Activated T-helper 1 cell treated with anti-CD3 and anti-CD28 coated beads, Interleukin-12 subunit alpha, Interleukin-12 subunit beta, Interleukin-2, Interleukin-4 antibody, amounts not matched to agents 30 ng/mL and 10 ng/mL and 1 ng/mL, durations not matched to agents 14 hours and 24 hours and 36 hours (primary cell): ENCODE measurements at places on chromosomes 7 and 10.

GRCh38 chr7:135719688-135720087 is 8.3 kb downstream of the SLC13A4 start:
- no peak overlapping the region for H3K4me3 ChIP-seq
- DNase-seq: no peak
- no peak overlapping the region for H3K27ac ChIP-seq
- H3K36me3 ChIP-seq: no peaks in the 10 kb centered on the region
- H3K4me1 ChIP-seq: no peaks in the 10 kb centered on the region
- peaks cover 7% of the 10 kb centered on the region for H3K27me3 ChIP-seq

DNA sequence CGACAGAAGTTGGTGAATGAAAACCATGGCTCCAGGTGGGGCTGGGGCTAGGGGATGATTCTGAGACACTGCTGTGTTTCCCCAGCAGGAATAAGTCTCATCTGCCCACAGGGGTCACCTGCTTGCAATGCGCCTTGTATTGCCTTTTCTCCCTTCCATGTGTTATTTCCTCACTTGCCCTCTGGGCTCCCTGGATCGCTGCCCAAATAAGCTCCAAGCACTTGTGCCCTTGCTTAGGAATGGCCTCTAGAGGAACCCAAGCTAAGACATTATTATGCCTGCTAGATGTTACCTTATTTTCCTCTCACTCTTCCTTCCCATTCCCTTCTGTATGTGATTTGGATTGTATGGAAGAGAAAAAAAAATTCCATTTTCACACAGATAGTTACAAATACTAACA is 24.8 kb upstream of the PLPP4 start:
- no peak for DNase-seq
- H3K4me1 ChIP-seq: no peaks in the 10 kb centered on the region
- no peaks in the 10 kb centered on the region for H3K36me3 ChIP-seq
- no peak overlapping the region for H3K4me3 ChIP-seq
- H3K27ac ChIP-seq: no peak overlapping the region

DNA sequence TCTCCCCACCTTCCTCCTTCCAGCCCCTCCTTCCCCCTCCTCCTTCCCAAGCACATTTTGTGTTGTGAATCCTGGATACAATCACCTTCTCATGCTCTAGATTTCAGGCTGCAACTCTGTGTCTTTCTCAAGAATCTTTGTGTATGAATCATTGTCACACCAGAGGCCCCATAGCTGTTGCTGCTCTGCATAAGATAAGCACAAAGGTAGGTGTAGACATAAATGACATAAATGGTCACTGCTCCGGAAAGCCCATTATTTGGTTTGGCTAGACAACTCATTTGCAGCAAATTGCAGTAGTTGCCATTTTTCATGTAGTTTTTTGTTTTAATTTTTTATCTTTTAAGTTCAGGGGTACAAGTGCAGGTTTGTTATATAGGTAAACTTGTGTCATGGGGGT is 216.3 kb upstream of the NRP1 start:
- H3K36me3 ChIP-seq: no peaks in the 10 kb centered on the region
- H3K4me3 ChIP-seq: no peak overlapping the region
- DNase-seq: no peak

DNA sequence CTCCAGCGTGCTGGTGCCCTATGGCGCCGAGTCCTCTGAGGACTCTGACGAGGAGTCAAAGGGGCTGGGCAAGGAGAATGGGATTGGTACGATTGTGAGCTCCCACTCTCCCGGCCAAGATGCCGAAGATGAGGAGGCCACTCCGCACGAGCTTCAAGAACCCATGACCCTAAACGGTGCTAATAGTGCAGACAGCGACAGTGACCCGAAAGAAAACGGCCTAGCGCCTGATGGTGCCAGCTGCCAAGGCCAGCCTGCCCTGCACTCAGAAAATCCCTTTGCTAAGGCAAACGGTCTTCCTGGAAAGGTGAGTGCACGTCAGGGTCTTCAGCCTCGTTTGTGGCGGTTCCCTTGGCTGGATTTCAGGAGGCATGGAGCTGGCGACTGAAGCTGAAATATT is 118.8 kb downstream of the ANKRD61 start:
- H3K4me1 ChIP-seq: no peaks in the 10 kb centered on the region
- H3K27me3 ChIP-seq: no peaks in the 10 kb centered on the region
- H3K36me3 ChIP-seq: peaks cover 56% of the 10 kb centered on the region
- no peak overlapping the region for H3K27ac ChIP-seq
- no peak for DNase-seq
- no peak overlapping the region for H3K4me3 ChIP-seq

GRCh38 chr7:92665926-92666325 is 75.7 kb upstream of the FAM133B start:
- peaks cover 42% of the 10 kb centered on the region for H3K36me3 ChIP-seq
- H3K27me3 ChIP-seq: no peaks in the 10 kb centered on the region
- peak overlapping the region; percentile 23 for H3K4me3 ChIP-seq
- H3K4me1 ChIP-seq: peaks cover 56% of the 10 kb centered on the region

DNA sequence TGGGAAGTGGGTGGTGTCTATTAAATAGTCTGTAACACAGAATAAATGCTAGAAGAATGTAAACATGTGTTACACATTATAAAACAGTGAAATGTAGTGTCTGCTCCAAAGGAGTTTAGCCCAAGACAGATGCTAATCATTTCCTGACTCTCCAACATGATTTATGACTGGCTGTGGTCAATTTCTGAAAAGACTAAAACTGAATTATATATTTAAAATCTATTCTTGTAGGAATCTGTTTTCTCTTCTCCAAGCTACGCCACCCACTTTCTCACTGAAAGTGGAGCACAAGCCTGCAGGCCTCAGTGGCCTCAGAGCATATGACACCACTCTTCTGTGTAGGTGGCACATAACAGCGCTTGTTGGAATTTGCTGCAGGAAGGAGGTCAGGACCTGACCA is 44.4 kb downstream of the CTTNBP2 start:
- no peaks in the 10 kb centered on the region for H3K36me3 ChIP-seq
- no peaks in the 10 kb centered on the region for H3K4me1 ChIP-seq
- no peak for DNase-seq
- no peaks in the 10 kb centered on the region for H3K27me3 ChIP-seq
- H3K27ac ChIP-seq: no peak overlapping the region
- no peak overlapping the region for H3K4me3 ChIP-seq

DNA sequence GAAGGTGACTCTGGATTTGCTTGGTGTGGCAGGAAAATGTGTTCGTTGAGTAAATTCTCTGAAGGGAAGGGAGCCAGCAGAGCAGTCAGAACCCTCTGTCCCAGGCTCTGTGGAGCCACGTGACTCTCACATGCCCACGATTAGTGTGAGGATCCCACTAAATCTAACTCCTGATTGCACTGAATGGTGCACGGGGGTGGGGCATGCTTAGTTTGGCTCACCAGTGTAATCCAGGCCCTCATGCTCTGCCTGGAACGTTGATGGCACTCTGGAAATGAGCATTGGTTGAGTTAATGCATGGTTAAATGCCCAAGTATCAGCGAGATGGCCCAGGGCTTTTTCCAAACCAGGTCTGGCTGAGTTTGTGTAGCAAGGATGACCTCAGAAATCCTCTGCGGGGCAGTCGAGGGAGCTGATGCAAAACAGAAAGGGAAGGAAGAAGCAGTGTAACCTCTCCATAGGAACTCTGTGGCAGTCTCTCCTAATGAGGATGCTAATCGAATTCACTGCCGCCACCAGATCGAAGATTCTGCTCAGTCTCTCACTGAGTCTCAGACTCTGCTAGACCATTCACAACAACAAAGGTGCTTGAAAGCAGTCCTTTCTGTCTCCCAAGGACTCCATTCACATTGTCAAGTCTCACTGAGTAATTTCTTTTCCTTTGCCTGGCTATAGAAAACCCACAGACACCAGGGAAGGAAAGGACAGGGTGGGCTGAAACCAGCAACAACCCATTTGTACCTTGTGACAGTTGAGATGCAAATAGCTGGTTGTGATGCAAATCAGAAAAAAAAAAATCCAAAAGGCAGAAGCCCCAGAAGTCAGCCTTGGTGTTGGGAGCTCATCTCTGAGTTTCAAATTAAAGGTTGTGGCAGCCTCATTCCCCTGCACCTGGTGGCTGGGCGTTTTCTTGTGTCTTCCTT is 98.1 kb downstream of the C10orf105 start:
- H3K36me3 ChIP-seq: no peaks in the 10 kb centered on the region
- H3K27me3 ChIP-seq: peaks cover 2% of the 10 kb centered on the region

GRCh38 chr7:4612237-4612636 is 69.9 kb upstream of the FOXK1 start:
- H3K27me3 ChIP-seq: no peaks in the 10 kb centered on the region
- H3K4me1 ChIP-seq: peaks cover 17% of the 10 kb centered on the region
- H3K4me3 ChIP-seq: no peak overlapping the region
- DNase-seq: no peak
- no peak overlapping the region for H3K27ac ChIP-seq
- H3K36me3 ChIP-seq: no peaks in the 10 kb centered on the region

DNA sequence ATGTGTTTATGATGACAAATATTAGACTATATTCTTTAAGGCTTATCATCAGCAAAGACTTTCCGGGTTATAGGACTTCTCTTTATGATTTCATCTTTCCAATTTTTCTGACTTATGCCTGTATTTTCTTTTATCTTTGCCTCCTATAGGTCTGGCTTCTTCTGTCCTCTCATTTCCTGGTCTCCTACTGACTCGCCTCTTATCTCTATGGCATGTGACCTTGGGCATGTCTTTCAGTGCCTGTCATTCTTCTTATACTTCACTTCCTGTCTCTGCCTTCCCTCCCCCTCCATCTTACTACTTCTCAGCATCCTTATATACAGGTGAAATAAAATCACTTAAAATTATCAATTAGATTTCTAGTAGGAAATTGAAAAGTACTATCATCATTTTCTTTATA is 42.2 kb downstream of the PCDH15 start:
- no peak overlapping the region for H3K4me3 ChIP-seq
- H3K36me3 ChIP-seq: no peaks in the 10 kb centered on the region
- H3K27ac ChIP-seq: no peak overlapping the region
- H3K27me3 ChIP-seq: no peaks in the 10 kb centered on the region

GRCh38 chr7:135091717-135092116 is 56.2 kb upstream of the TMEM140 start:
- H3K27ac ChIP-seq: no peak overlapping the region
- DNase-seq: no peak
- no peaks in the 10 kb centered on the region for H3K4me1 ChIP-seq
- H3K4me3 ChIP-seq: no peak overlapping the region

GRCh38 chr10:71150796-71151195 is 61.6 kb upstream of the UNC5B start:
- DNase-seq: no peak
- H3K4me3 ChIP-seq: no peak overlapping the region
- no peak overlapping the region for H3K27ac ChIP-seq
- H3K27me3 ChIP-seq: peaks cover 1% of the 10 kb centered on the region

- no peak overlapping the region for H3K4me3 ChIP-seq
- no peaks in the 10 kb centered on the region for H3K4me1 ChIP-seq
- DNase-seq: no peak
- H3K27ac ChIP-seq: no peak overlapping the region
Observed at GRCh38 chr7:106166651-106167342, 54.7 kb upstream of the SYPL1 start.

DNA sequence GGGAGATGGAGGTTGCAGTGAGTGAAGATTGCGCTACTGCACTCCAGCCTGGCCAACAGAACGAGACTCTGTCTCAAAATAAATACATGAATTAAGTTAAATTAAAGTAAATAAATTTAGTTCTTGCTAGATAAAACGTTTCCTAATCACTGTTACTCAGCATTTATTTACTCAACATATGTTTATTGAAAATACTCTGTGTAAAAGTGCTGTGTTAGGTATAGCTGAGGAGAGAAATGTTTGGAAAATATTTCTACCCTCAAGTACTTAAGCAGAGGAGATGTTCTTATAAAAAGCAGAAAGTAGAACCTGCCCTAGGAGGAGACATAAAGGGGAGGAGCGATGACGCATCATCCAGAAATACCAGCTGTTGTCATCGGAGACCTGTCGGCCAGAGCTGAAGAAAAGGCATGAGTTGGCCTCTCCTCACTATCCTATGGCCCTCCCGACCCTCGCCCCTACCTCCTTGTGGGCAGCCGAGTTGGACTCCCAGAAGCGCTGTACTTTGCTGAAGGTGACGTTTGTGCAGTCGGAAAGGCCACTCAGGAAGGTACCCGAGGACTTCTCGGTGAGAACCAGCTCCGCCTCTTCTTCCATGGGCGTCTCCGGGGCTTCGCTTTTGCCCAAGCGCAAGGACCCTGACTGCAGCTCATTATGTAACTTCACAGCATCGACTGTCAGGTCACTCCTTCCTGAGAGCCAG is 1.1 kb downstream of the RRP12 start:
- H3K27ac ChIP-seq: peak overlapping the region; percentile 87
- H3K4me1 ChIP-seq: peaks cover 17% of the 10 kb centered on the region
- H3K4me3 ChIP-seq: peak overlapping the region; percentile 97

GRCh38 chr10:115092555-115093285 is 445 bp upstream of the ATRNL1 start:
- H3K4me1 ChIP-seq: no peaks in the 10 kb centered on the region
- H3K27ac ChIP-seq: no peak overlapping the region
- peak; percentile 11 for DNase-seq
- peak overlapping the region; percentile 79 for H3K4me3 ChIP-seq
- H3K36me3 ChIP-seq: no peaks in the 10 kb centered on the region

- no peaks in the 10 kb centered on the region for H3K27me3 ChIP-seq
- H3K4me3 ChIP-seq: no peak overlapping the region
Observed at GRCh38 chr7:107949443-107949935, 53.5 kb downstream of the LAMB1 start.

GRCh38 chr10:82462910-82463551 is 588.0 kb downstream of the NRG3 start:
- no peaks in the 10 kb centered on the region for H3K36me3 ChIP-seq
- H3K4me1 ChIP-seq: no peaks in the 10 kb centered on the region
- no peak overlapping the region for H3K4me3 ChIP-seq
- H3K27me3 ChIP-seq: no peaks in the 10 kb centered on the region

GRCh38 chr10:104577163-104577562 is 63.9 kb upstream of the SORCS3 start:
- no peak for DNase-seq
- H3K4me3 ChIP-seq: no peak overlapping the region
- H3K27ac ChIP-seq: no peak overlapping the region
- H3K36me3 ChIP-seq: no peaks in the 10 kb centered on the region

GRCh38 chr7:44080686-44081265 is 1.6 kb downstream of the POLM start:
- no peaks in the 10 kb centered on the region for H3K27me3 ChIP-seq
- H3K4me1 ChIP-seq: peaks cover 32% of the 10 kb centered on the region
- DNase-seq: no peak
- peaks cover 26% of the 10 kb centered on the region for H3K36me3 ChIP-seq
